Right cardiac atrium (tissue), 5 donors: ENCODE measurements at places on chromosomes 16 and 17.

- DNase-seq, result no peak
Observed at GRCh38 chr16:53297477-53297876, 136.8 kb upstream of the RBL2 start.

GRCh38 chr17:57898487-57899311 is 48.9 kb upstream of the MRPS23 start:
- DNase-seq, result peak; percentile 92

DNA sequence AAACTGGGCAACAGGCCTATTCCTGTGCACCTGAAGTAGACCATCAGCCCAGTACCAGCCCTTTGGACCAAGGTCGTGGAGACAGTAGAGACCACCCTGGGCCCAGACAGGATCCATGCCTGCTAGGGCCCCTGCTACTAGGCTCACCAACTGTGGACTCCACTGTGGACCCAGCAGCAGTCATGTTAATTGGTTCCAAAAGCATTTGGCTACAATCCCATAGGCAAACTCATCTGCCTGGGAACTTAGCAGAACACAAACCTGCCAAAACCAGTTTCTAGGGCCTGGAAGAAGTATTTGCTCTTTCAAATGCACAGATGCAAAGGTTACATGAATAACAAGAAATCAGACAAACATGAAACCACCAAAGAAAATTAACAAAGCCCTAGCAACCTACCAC is 53.1 kb downstream of the ACSM2A start:
- no peak for DNase-seq

DNA sequence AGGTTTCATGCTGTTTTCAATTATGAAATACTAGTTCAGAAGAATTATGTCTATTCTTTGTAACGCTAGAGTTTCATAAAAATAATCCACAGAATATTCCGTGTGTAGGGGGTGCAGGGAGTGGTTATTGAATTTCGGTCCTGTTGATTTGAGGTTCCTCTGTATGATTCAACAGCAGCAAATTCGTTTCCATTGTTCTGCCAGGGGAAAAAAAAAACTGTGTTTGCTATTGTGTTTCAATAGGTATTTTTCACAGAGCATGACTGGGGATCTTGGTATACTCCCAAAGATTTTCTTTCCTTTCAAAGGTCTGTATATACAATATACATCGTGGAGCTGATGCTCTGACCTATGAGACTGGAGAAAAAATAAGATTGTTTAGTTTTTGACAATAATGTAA is 15.8 kb downstream of the SHISA9 start:
- no peak for DNase-seq

GRCh38 chr17:38317081-38317480 is 20.1 kb downstream of the MRPL45 start:
- no peak for DNase-seq
